Activated naive CD4-positive, alpha-beta T cell treated with anti-CD3 and anti-CD28 coated beads, Interleukin-2, amount 50 U/mL, for 72 hours (primary cell): ENCODE measurements at places on chromosomes 5 and 9. TPM values are rescaled to one million over a fixed set of nuclear protein-coding genes. Genes with fewer than 3 reads are reported as not detected.

Gene THBS4
- total RNA-seq, result 2.0 TPM

Gene DUSP1
- total RNA-seq, result 17.6 TPM

Gene TMC1
- not detected for total RNA-seq

Gene CNTLN
- 0.75 TPM for total RNA-seq
